ENCODE measurements at places on chromosomes 13 and 19.

- no peak for DNase-seq
Measured at GRCh38 chr19:46388311-46389095, 24.9 kb downstream of the CCDC8 start.

- DNase-seq: no peak
Measured at GRCh38 chr13:78836238-78836784, 177.4 kb upstream of the OBI1 start.

DNA sequence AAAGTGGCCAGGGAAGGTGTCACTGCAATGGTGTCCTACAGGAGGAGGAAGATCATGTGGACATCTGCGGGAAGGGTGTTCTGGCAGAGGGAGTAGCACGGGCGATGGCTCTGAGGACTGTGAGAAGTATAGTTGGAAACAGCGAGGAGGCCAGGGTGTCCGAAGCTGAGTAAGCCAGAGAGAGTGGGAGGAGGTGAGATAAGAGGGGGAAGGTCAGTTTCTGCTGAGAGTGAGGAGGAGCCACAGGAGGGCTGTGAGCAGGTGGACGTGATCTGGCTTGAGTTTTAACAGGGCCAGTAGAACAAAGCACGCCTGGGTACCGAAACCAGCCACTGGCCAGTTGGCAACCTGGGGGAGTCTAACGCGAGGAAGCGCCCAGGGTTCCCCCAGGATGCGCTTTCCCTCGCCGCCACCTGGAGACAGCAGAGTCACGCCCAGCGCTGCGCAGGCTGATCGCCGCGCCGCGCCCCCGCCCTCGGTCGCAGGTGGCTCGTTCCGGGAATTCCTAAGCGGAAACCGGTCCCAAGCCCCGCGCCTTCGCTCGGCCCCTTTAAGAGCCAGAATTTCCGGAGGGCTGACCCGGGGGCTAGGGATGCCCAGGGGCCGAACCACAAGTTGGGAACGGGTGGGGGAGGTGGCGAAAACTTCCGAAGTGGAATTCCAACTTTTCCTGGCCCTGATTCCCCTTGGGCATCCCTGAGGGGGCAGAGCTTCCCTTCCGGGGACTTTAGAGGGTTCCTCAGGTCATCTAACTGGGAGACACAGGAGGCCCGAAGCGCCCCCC, 1.1 kb upstream of the LSR start:
- no peak for DNase-seq

DNA sequence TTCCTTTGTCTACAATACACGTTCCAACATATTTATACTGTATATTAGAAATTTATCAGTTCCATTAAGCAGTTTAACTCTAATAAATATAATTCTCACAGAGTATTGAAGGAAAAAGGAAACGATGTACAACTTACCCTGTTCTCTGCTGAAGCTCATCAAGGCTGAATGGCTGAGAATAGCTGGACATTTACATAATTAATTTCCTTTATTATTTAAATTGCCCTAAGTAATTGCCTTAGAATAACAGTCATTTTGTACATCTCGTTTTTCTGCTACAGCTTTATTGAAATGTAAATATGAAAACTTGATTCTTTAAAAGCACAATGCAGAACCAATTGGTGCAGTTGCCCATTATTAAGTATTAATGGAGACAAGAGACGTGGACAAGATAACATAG, 648.3 kb upstream of the ATXN8OS start:
- DNase-seq: no peak

- DNase-seq: no peak
Measured at GRCh38 chr13:33554919-33555791, 262.8 kb upstream of the RFC3 start.

- DNase-seq: no peak
Measured at GRCh38 chr13:111662451-111662850, 342.0 kb downstream of the TEX29 start.

GRCh38 chr13:97240788-97241734, 18.9 kb downstream of the MBNL2 start:
- no peak for DNase-seq

- no peak for DNase-seq
Measured at GRCh38 chr19:2235381-2236063, 607 bp downstream of the PLEKHJ1 start.

DNA sequence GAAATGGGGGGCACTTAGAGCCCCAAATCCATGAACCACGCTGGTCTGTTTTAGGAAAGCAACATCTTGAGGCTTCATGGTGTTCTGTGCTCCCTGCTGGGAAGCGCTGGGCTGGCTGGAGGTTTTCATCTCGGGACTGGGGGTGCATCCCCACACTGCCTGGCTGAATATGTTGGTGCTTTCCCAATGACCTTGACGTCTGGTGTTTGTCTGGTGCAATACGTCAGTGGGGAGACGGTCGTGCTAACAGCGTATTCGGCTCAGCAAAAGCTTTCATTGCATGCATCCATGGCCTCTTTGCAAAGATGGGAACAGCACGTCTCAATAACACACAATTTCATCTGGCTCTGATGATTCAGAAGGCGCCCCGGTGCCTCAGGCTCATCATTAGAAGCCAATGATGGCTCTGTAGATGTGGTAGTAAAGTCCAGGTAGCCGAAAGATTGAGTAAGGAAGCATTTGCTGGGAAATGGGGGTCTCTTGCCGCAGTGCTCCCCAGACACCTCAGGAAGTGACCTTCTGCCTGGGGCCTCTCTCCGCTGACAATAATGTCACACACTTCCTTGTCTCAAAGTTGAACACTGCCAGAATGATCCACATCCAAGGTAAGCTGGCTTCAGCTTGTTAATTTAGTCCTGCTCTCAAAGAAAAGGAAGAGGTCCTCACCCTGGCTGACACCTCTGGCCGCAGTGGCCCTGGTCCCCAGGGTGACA, 97.7 kb downstream of the ING1 start:
- DNase-seq: no peak

DNA sequence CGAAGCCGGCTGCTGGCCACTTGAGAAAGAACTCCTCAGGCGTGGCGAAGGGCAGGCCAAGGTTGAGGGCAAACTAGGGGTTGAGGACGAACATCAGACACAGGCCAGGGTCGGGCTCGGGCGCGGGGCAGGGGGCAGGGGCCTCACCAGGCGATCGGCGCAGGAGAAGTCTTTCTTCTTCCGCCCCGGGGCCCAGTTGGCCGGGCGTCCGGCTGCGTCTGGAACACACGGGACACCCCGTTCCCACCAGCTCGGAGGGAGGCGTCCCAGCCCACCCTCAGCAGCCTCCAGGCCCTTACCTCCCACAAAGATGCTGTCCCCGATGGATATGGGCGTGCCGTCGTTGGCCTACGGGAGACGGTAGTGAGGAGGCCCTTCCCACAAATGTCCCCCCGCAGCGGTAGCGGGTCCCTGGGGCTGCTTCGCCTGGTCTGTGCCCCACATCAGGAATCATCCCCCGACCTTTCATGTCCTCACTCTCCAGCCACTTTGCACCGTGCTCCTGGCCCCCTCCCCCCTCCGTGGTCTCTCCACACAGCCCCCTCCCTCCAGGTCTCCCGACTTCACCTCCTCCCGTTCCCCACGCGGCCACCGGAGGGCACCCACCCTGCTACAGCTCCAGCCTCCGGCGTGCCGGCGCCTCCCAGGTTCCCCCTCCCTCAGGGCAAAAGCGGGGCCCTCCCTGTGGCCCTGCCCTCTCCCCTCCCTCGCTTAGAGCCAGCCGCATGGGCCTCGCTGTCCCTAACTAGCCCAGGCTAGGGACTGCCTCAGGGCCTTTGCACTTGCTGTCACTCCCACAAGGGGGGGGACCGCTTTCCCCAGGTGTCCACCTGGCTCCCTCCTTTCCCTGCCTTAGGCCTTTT, 4.8 kb downstream of the PNKP start:
- no peak for DNase-seq

DNA sequence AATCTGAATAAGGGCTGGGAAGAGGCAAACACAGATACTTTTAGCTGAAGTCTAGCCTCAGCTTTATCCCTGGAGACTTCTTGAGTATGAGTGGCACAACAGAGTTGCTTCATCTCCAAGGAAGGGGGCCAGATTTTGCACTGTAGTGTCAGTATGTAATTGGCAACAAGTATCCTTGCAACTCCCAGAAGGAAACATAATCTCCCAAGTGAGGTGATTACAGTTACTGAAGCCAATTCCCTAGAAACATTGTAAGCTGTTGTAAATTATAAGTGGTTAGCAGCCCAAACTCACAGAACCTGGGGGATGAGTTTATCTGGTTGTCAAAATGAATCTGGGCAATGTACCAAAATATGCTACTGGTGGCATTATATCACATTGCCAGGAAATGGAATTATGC, 2065.7 kb upstream of the PCDH20 start:
- DNase-seq: no peak

GRCh38 chr19:35436477-35437405, 11.3 kb upstream of the FFAR2 start:
- DNase-seq: no peak

DNA sequence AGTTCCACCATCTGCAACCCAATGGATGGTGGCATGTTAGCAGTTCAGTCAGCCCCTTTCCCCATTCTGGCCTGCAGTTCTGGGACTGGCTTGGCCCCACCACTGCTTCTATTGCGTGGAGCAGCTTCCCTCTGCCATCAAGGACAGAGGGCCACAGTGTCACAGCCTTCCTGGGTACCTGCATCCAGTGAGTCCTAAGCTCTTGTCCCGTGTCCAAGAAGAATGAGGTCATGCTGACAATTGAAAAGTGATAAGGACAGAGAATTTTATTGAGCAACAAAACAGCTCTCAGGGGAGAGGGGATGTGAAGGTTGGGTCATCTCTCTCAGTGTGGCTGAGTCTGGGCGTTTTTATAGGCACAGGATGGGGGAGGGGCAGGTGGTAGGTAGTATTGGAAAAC, 33.5 kb upstream of the SIN3B start:
- no peak for DNase-seq

DNA sequence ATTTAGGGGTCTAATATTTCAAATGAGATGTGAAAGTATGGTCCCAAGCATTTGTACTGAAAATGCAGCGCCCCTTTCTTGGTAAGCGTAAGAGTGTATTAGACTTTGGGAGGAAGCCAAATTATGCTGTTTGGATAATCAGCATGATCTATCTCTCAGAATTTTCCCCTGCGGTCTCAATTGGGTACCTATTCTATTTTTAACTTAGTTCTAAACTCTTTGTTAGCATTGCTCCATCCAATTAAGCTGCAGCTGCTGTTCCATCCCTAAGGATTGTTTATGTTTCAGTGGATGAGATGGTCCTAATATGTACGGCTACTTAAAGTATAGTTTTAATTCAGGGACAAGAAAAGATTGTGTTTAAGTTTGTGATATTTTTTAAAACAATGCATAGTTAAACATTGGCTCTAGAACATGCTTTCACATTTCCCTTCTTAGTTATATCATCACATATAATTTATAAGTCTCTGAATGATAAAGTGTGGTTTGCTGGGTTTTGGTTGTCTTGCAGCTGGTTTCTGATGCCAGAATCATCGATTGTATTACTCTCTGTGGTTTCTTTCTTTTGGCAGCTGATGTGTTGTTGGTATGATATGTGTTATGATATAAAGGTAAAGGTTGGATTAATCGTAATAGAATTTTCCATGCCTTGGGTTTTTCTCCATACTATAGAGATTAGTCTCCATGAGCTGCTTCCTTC, 15.0 kb downstream of the POLR1D start:
- no peak for DNase-seq

- DNase-seq: peak; percentile 80
Measured at GRCh38 chr19:7926021-7926726, at the start of gene CTXN1. CTXN1 (minus strand) TSS chr19:7926135; CDS start chr19:7925538, 597 bp downstream.

DNA sequence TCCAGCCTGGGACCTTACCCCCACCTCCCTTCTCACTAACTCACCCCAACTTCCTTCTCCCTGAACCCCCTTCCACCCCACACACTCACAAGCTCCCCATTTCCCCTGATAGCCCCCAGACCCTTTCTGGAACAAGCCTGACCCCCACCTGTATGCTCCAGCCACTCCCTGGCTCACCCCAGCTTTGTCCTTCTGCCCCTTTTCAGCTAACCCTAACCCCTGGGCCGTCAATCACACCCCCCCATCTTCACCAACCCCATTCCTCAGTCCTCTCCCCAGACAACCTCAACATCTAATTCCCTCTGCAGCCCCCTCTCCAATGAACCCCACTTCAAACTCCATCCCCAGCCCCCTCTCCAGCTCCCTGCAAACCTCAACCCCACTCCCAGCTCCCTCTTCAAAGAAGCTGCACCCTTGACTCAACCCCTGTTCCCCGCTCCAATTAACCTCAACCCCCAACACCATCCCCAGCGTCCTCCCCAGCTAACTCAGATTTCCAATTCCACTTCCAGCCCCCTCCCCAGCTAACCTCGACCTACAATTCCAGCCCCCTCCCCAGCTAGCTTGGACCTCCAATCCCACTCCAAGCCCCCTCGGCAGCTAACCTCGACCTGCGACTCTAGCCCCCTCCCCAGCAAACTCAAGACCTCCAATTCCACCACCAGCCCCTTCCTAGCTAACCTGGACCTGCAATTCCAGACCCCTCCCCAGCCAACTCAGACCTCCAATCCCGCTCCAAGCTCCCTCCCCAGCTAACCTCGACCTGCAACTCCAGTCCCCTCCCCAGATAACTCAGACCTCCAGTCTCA, 929 bp downstream of the GNG7 start:
- DNase-seq: no peak

DNA sequence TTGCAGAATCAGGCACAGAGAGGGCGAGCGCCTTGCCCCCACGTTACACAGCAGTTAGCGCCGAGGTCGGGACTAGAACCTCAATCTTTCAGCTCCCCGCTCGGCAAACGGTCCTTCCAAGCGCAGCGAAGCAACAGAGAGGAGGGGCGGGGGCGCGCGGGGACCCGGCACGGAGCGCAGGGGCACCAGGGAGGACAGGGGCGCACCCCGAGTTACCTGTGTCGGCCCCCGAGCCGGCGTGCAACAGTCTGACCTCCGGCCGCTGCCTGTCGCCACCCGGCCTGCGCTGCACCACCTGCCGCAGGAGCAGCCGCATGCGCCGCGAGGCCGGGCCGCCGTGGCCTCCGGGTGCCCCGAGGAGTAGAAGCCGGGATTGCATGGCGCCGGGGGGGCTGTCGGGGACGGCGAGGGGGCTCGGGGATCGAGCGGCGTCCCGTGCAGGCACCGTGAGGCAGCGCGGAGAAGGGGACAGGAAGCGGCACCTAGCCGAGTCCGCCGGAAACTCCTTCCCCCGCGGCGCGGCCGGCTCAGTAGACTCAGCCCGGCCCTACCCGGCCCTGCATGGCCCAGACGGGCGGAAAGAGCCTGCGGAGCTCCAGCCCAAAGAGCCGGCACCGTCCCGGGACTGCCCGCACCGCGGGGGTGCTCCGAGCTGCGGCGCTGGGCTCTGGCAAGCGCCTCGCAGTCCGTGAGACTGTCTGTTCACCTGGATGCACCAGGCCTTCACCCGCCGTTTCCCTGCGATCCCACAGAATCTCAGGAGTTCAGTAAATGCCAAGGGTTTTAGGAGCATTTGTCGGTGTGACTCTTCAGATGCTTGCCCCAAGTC, at the start of gene VWA8:
Gene VWA8, minus strand, starts transcription at position 473 of the 829 bp plus-strand sequence. Its CDS starts 94 bp downstream, at position 379.
- peak; percentile 54 for DNase-seq

GRCh38 chr19:44891016-44891882, at the start of gene TOMM40:
TOMM40 (plus strand) TSS chr19:44891254; CDS start chr19:44891416, 162 bp downstream.
- no peak for DNase-seq

- peak; percentile 57 for DNase-seq
Measured at GRCh38 chr19:33302175-33302973, at the start of gene CEBPA. CEBPA (minus strand) TSS chr19:33302534; CDS start chr19:33302414, 120 bp downstream.

GRCh38 chr19:45139286-45140143, 21.3 kb downstream of the NKPD1 start:
- DNase-seq: no peak
